GM06990 (cell line): ENCODE measurements at places on chromosomes 5 and 9.

GRCh38 chr5:28822071-28822470 is 1783.7 kb upstream of the CDH9 start:
- no peak for DNase-seq

- no peak for DNase-seq
These were observed 62.0 kb downstream of the BHMT start for GRCh38 chr5:79173626-79174025.

DNA sequence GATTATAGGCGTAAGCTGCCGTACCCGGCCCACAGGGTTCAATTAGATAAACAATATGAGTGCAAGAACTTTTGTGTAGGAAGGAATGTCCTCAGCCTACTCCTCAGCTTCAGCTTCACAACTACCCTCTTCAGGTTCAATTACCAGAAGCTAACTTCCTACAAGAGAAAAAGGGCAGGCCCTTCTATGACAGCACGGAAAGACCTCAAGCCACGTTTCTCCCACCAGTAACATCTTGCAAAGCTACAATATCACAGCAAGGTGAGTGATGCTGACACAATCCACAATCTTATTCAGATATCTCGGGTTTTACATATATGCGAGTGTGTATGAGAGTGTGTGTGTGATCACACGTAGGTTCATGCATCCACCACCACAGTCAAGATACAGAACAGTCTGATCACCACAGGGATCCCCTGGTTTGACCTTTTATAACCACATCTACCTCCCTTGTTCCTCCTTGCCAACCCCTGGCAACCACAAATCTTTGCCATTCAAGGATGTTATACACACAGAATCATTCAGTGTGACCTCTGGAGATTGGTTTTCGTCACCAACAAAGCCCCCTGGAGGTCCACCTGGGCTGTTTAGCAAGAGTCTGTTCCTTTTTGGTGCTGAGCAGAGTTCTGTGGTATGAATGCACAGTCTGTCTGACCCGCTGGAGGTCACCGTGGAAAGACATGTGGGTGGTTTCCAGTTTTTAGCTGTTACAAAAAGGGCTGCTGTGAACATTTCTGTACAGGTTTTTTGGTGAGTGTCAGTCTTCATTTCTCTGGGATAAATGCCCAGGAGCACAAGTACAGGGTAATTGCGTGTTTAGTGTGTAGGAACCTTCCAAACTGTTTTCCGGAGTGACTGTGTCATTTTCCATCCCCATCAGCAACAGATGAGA is 38.2 kb downstream of the IPPK start:
- DNase-seq = no peak

GRCh38 chr5:120252839-120253238 is 211.3 kb upstream of the PRR16 start:
- no peak for DNase-seq

GRCh38 chr9:130212543-130213297 is 40.5 kb downstream of the NCS1 start:
- no peak for DNase-seq

DNA sequence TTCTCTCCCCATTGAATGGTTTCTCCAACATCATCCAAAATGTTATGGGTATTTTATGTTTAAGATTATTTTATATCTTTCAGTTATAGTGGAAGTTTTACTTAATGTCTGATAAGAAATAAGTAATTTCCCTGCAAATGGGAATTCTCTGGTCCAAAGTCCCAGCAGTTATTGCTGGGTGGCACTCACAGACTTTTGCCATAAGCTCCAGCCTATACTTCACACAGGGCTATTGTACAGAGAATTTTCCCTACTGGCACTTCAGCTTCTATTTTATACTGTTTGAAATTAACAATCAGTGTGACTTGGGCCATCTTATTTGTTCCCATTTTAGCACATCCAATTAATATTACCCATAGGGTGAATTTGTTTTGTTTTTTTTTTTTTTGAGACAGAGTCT is 32.9 kb downstream of the CD14 start:
- DNase-seq = no peak
